Activated CD4-positive, alpha-beta T cell treated with anti-CD3 and anti-CD28 coated beads for 1 hour (primary cell): ENCODE measurements at places on chromosomes 6 and 20.

- DNase-seq: no peak
Observed at GRCh38 chr20:25076731-25077609, 5.0 kb downstream of the VSX1 start.

- no peak for DNase-seq
Observed at GRCh38 chr20:40739841-40740240, 50.8 kb upstream of the MAFB start.

DNA sequence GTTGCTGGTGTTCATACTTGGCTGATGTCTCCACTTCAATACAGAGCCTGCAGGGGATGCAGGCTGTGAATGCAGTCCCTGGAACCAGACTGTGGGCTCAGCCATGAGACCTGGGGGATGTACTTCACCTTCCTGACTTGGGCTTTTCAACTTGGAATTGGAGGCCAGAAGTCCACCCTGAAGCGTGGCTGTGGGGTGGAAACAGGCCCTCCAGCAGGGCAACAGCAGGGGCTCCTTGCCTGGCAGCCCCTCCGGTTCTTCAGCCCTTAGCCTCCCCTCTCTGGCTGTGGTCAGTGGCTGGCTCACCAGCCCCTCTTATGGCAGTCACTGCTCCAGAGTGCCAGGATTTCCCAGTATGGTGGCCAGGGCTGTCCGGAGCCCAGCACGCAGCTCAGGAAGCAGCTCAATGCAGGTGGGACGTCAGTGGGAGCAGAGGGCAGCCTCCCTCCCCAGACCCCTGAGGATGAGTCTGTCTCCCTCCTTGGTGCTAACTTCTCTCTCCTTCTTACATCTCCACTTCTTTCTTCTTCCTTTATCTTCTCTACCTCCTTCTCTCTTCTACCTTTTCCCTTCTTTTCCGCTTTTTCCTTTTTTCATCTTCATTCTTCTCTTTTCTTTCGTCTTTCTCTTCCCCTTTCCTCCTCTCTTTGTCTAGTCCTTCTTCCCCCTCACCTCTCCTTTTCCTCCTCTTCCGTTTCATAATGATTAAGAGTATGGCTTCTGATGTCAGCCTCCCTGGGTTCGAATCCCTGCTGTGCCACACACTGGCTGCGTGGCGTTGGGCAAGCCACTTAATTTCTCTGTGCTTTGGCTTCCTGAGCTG is 45.3 kb downstream of the SLC52A3 start:
- DNase-seq: no peak

- DNase-seq: no peak
Observed at GRCh38 chr6:33746036-33746600, 587 bp downstream of the IP6K3 start.

DNA sequence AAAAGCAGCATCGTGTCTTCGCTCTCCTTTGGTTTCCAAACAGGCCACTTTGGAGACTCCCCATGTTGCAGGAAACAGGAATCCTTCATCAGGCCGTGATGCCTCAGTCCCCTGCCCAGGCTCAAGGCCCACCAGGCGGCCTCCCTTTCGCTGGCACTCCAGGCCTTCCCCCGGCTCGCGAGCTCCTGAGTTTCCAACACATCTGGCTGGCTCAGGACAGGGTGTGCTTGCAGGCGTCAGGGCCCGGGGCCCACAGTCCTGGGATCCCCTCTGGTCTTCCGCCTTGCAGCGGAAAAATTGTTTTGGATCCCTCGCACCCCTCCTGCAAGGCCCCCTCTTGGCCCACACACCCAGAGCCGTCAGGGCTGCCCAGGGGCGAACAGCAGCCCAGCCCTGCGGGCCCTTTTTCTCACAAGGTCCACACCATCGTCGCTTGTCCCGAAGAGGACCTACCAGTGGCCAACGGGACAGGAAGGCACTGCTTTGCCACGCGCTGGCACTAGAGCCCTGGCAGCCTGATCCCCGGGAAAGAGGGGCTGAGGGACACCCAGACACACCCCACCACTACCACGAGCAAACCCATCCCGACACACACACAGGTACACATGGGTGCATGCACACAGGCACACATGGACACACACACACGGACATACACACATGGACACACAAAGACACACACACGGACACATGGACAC is 1930.9 kb upstream of the DEFB115 start:
- no peak for DNase-seq

GRCh38 chr6:23659125-23659524 is 466.9 kb upstream of the NRSN1 start:
- no peak for DNase-seq

GRCh38 chr6:132218059-132218696 is 183.1 kb downstream of the MOXD1 start:
- no peak for DNase-seq

GRCh38 chr6:158220786-158221442 is 52.8 kb downstream of the GTF2H5 start:
- peak; percentile 60 for DNase-seq

GRCh38 chr20:61930776-61931475 is 134.8 kb downstream of the TAF4 start:
- no peak for DNase-seq

DNA sequence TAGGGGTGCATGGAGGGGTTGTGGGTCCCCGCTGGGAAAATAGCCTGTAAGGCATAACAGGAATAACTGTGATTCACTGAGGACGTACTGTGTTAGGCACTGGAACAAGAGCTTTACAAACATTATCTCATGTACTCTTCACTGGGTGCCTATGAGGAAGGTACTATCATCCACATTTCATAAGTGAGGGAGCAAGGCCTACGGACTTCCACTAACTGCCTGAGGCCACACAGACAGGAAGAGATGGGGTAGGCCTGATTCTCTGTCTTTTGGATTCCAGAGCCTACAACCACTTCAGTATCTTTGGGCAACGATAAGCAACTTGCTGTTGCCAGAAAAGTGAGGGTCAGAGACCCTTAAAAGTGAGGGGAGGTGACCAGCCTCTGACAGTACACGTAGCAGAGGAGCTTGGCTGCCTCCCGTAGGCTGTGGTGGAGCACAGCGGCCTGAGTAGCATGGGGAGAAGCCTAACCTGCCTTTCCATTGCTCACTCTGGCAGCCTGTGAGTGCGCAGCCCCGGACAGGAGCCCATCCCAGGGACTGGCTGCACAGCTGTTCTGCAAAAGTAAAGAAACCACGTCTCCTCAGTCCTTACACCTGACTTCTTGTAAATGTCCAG is 30.4 kb downstream of the PSMB1 start:
- no peak for DNase-seq

GRCh38 chr6:158219228-158219627 is 51.1 kb downstream of the GTF2H5 start:
- no peak for DNase-seq

DNA sequence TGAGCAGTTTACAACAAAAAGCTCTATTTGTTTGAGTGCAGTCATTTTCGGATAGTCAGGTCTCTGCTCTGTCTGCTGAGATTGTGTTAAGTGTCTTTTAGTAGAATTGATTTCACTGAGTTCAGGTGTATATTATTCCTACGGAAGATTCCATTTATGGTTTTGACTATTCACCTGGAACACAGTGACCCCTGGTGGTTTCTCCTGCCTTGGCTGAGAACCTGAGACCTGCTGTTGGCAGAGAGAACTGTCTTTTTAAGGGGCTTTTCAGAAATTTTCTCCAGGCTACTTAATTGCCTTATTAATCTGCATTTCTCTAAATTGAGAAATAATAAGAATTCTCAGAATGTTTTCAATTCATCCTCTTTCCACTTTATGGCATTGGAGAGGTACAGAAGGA is 508.0 kb downstream of the TBC1D32 start:
- no peak for DNase-seq

DNA sequence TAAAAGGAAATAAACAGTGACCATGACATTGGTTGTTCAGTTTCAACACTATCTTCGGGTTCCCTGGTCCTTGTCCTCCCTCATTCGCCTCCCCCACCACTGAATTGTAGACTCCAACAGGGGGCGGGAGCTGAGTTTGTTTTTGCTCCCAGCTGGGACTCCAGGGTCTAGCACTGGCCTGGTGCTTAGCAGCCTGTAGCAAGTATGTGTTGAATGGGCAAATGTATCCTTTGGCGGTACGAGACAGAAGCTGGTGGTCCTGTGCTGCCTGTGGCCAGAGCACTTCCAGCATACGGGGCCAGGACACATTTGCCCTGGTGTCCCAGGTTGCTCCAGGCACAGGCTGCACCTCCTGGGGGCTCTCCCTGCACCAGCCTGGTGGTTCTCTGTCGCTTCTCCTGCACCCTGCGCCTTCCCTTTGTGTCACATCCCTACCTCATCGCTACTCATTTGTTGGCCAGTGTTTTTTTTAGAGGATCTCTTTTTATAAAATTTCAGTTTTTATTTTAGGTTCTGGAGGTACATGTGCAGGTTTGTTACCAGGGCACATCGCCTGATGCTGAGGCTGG is 40.1 kb downstream of the PHACTR3 start:
- no peak for DNase-seq

DNA sequence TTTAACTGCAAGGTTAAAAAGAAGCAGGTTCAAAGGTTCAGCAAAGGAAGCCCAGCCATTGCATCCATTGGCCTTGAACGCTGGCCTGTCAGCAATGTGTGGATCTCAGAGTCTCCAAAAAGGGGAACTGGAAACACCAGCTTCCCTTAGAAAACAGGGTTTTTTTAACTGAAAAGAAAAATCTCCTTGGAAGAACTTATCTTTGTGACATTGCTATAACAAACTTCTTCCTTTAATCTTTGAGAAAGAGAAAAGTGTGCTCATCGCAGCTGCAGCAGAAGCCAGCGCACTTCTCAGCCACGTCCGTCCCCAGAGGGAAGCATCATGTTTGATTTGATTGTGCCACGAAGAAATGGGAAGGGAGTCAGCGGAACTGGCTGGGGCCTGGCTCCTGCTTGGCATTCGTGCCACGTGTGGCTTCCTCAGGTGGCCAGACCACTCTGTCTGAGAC is 215.0 kb downstream of the SYNDIG1 start:
- DNase-seq: no peak

GRCh38 chr6:139534472-139535115 is 160.1 kb upstream of the CITED2 start:
- DNase-seq: no peak

GRCh38 chr6:111992851-111993250 is 61.1 kb upstream of the CCN6 start:
- peak; percentile 31 for DNase-seq

DNA sequence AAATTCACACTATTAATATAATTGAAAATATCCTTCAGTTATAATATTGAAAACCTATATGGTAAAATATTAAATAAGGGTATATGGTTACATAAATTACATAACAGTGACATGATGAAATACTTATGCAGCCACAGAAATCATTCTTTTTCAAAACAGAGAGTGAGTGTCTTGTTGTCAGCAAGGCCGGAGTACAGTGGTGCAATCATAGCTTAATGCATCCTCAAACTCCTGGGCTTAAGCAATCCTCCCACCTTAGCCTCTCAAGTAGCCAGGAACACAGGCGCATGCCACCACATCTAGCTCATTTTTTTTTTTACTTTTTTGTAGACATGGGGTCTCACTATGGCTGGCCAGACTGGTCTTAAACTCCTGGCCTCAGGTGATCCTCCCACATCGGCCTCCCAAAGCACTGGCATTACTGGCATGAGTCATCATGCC is 40.4 kb downstream of the FAM8A1 start:
- DNase-seq: no peak

DNA sequence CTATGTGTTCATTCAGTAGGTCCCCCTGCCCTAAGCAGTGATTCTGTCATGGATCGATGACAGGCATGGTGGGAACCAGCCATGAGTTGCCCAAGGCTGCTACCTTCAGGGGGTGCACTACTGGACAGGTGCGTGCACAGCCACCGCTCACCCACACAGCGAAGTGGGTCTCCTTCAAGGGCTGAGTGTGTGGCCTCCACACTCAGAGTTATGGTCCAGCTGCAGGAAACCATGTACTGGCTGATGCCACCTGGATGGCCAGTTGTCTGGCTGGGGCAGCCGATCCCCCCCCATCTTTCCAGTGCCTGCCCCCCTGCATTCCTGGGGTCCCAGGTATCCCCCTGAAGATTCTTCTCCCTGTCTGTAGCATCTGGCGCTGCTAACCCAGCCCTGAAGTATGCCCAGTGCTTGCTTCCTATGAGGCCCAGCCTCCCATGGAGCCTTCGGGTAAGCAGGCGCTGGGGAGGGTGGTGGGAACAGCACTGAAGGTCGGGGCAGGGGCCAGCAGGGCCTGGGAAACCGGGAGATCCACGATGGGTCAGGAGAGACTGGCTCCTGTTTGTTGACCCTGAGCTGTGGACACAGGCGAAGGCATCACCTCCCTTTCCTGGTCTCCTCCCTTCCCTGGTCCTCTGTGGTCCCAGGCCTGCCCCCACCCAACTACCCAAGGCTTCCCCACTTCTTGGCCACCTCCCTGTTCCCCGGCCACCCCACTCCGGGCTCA is 106.0 kb downstream of the VEGFA start:
- DNase-seq: no peak

GRCh38 chr6:97275804-97276203 is 7.2 kb downstream of the MMS22L start:
- no peak for DNase-seq

DNA sequence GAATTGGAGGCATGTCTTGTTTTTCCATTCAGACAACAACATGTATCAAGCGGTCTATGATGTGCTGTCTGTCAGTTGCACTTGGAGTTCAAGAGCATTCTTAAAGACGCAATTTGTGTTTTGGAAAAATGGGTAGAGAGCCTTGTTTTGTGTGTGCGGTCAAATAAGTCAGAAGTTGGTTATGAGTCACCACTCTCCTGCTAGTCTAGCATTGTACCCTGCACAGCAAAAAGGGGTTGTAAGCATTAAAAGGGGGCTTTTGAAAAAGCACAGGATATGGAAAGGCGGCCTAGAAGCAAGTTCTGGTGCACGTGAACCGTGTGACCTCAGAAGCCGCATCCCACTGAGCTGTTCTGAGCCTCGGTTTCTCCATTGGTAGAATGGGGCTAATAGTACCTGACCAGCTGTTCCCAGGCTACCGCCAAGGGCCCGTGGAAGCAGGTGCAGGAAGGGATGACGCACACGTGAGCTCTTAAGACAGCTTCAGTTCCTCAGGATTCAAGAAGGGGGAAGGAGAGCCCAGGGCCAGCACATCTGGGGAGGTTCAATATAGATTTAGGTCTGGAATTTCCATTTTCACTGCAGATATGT is 61.6 kb upstream of the SNX9 start:
- no peak for DNase-seq

GRCh38 chr6:73134588-73134987 is 90.7 kb downstream of the KHDC1L start:
- DNase-seq: no peak

DNA sequence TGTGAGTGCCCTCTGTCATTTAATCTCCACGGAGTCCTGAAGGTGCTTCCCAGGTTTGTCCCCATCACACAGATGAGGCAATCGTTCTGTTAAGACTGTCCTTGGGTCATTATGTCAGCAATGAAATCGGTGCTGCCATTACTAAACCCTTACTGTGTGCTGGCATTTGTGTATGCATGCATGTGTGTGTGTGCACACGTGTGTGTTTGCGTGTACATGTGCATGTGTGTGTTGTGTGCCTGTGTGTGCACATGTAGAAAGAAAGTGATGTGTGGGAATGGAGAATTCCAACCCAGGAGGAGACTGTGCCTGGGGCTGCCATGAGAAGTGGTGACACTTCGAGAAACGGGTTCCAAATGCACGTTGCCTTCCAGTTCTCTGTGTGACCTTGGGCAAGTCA is 110.3 kb downstream of the CDH26 start:
- DNase-seq: no peak
